Activated T-cell treated with anti-CD3 and anti-CD28 coated beads, Interleukin-2, amount 50 U/mL, for 72 hours (primary cell): ENCODE measurements at places on chromosomes 3 and 15. TPM values are rescaled to one million over a fixed set of nuclear protein-coding genes. Genes with fewer than 3 reads are reported as not detected.

DNA sequence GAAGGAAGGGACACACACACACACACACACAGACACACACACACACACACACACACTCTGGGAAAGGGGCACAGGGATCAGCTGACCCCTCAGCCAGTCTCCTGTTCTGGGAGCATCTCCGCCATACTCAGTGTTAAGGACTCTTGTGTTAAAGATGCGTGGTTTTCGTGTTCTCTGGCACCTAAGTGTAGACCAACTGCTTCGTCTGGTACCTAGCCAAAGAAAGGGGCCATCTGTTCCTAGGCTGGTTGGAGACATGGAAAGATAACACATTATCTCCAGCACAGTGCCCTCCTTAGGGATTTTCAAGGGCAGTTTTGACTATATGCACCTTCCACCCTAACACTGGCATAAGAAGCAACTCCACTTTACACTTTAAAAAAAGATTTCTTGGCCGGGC lies 65.1 kb downstream of the EPHB1 start:
- no peak for DNase-seq

- DNase-seq = peak; percentile 21
Observed at GRCh38 chr15:43518197-43518761, 871 bp downstream of the MAP1A start.

GRCh38 chr15:72859757-72860145 lies 76.2 kb upstream of the ADPGK start:
- no peak for DNase-seq

GRCh38 chr15:83850501-83851245 lies 196.8 kb downstream of the ADAMTSL3 start:
- DNase-seq = no peak

- DNase-seq = no peak
Observed at GRCh38 chr3:18812316-18812715, 336.0 kb upstream of the KCNH8 start.

ISL2 gene
- total RNA-seq = 0.77 TPM
